ENCODE measurements at places on chromosomes 6 and 20.
A peak's percentile ranks its signal among the peaks of the same experiment; 100 is the strongest.

DNA sequence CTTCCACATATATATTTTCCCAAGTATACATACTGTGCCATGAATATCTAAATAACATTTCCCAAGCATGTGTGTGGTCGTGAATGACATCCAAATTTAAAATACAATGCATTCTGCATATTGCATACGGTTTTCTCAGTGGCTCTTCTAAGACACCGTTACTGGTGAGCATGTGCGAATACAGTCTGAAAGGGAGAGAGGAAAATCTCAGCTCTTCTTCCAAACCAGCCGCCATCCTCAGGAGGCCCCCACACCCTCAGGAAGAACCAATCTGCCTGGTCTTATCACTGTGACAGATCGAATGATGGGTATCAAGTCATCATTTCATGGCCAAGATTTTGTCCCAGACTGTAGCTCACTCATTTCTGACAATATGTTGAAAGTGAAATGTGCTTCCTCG lies 50.7 kb downstream of the ADAT2 start:
- no peak for DNase-seq

DNA sequence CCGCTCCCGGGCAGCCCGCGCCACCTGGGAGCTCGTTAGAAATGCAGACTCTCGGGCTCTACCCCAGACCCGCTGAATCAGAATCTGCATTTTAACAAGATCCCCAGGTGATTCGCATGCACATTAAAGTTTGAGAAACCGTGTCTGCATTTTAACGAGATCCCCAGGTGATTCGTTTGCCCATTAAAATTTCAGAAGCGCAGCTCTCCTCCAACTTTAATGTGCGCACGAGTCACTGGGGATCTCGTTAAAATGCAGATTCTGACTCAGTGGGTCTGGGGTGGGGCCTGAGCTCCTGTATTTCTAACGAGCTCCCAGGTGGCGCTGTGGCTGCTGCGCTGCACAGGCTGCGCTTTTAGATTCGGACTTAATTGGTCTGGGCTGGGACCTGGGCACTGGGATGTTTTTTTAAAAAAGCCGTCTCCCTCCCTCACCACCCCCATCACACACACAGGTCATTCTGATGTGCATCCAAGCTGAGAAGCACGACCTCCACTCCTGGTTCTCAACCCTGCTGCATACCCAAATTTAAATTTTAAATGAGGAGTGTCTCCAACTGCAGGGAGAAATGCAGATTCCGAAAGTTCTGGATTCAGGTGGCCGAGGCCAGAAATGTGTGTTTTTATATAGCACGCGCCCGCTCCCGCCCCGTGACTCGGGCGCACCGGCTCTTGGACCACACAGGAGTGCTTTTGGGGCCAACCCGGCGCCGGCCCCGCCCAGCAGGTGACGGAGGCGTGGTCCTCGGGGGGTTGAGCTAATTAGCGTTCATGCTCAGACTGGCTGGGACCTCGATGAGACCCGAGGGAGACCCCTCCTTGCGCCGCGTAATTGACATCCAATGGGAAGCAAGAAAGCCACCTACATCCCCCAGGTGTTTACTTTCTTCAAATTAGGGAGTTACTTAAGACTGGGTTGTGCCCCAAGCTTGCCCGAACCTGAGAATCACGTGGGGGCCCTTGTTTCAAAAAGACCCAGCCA lies 85.8 kb downstream of the ZFP64 start:
- DNase-seq, result no peak

GRCh38 chr6:43267619-43268354 lies 24.5 kb downstream of the TTBK1 start:
- no peak for DNase-seq

DNA sequence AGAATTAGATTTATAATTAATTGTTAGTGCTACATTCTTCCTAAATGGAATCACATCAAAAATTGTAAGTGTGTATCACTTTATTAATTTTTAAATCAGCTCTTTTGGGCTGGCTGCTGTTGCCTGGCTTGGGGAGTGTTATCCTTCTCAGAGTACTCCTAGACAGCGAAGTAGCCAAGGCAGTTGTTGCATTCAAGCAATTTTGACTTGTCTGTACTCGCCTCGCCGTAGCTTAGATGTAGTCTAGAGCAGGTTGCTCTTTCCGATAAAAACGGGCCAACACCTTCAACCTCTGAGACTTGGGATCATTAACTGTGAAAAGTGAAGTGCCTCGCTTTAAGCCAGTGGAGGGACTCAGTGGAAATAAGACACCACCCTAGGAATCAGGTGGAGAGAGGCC lies 151.3 kb downstream of the FARS2 start:
- DNase-seq, result no peak

- no peak for DNase-seq
Observed at GRCh38 chr6:130781557-130781956, 45.6 kb upstream of the SMLR1 start.

DNA sequence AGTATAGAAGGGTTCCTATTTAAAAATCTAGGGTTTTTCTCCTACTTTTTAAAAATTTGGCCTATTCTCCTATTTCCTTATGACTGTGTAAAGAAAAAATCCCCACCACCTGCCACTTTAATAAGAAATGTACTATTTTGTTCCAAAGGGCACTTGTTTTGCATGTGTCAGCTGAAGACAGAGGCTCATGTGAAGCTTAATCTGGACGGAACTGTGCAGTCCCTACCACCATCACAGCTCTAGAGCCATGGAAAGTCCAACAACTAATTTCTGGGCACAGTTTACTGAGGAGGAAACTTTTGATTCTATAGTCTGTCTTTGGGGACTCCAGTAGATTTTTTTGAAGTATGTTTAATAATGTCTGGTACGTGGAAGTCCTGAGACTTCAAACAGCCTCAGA lies 60.0 kb upstream of the AHI1 start:
- DNase-seq, result no peak

- no peak for DNase-seq
Observed at GRCh38 chr6:11822346-11822745, 43.7 kb upstream of the ADTRP start.

DNA sequence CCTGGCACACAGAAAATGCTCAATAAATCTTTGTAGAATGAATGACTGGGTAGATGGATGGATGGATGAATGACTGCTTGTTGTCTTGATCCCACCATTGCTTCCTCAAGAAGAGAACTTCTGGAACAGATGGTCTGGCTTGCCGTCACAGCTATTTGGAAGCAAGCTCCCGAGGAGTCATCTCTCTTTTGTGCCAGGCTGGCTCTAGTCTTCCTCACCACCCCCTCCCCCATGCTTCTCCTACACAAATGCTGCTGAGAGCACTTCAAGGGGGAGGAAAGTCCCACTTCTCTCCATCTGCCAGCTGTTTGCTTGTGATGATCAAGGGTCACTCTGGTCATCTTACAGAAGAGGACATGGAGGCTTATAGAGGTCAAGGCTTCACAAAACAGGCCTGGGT lies 11.6 kb upstream of the KCNG1 start:
- DNase-seq, result no peak

DNA sequence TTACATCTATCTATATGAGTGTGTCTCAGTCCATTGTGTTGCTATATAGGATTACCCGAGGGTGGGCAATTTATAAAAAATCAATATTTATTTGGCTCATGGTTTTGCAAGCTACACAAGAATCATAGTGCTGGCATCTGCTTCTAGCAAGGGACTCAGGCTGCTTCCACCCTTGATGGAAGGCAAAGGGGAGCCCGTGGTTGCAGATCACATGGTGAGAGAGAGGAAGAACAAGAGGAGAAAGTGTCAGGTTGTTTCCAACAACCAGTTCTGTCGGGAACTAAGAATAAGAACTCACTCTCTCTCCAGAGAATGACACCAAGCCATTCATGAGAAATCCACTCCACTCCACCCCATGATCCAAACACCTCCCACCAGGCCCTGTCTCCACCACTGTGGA lies 48.2 kb upstream of the TENT5A start:
- no peak for DNase-seq

- DNase-seq, result no peak
Observed at GRCh38 chr6:127267646-127268625, 1.3 kb downstream of the RNF146 start.

DNA sequence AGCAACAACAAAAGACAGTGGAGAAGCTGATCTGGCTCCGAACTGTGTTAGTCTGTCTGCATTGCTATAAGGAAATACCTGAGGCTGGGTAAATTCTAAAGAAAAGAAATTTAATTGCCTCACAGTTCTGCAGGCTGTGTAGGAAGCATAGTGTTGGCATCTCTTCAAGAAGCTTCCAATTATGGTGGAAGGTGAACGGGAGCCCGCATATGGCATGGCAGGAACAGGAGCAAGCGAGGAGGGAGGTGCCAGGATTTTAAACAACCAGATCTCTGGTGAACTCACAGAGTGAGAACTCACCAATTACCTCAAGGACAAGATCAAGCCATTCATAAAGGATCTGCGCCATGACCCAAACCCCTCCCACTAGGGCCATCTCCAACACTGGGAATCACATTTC lies 293.5 kb downstream of the SMOC2 start:
- no peak for DNase-seq

- DNase-seq, result no peak
Observed at GRCh38 chr20:36908603-36909002, 32.7 kb downstream of the TLDC2 start.

DNA sequence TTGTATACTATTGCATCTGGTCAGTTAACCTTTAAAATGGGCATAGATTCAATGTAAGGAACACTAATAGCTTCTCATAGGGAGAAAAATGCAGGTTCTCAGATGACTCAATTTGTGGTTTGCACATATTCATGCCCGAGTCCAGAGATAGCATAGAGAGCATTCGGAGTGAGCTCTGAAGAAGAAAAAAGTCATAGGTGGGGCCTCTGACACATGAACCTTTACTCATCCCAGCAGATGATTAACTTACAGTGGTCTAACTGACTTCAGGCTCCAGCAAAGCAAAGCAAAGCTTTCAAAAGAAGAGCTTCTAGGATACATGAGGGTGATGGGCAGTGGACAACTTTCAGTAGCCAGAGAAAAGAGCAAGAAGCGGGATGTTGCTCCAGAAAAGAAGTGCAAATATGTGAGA lies 55.3 kb upstream of the BTN3A2 start:
- DNase-seq, result no peak

- DNase-seq, result peak; percentile 23
Observed at GRCh38 chr20:47272893-47273590, 83.5 kb downstream of the ZMYND8 start.

GRCh38 chr6:149261364-149262040 lies 56.0 kb upstream of the TAB2 start:
- DNase-seq, result no peak

DNA sequence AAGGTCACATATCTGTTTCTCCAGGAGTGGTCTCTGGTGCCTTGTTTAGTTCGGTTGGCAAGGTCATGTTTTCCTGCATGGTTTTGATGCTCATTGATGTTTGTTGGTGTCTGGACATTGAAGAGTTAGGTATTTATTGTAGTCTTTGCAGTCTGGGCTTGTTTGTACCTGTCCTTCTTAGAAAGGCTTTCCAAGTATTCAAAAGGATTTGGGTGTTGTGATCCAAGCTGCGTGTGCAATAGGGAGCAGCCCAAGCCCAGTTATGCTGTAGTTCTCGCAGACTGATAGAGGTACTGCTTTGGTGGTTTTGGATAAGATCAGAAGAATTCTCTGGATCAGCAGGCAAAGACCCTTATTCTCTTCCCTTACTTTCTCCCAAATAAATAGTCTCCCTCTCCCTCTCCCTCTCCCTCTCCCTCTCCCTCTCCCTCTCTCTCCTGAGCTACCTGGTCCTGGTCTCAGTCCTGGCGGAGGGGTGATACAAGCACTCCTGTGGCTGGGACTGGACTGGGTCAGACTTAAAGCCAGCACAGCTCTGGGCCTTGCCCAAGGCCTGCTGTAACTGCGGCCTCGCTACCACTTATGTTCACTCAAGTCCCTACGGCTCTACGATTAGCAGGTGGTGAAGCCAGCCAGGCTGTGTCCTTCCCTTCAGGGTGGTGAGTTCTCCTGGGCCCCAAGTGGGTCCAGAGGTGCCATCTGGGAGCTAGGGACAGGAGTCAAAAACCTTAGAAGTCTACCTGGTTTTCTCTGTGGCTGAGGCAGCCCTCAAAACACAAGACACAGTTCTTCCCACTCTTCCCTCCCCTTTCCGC lies 27.3 kb upstream of the GRM4 start:
- DNase-seq, result no peak

DNA sequence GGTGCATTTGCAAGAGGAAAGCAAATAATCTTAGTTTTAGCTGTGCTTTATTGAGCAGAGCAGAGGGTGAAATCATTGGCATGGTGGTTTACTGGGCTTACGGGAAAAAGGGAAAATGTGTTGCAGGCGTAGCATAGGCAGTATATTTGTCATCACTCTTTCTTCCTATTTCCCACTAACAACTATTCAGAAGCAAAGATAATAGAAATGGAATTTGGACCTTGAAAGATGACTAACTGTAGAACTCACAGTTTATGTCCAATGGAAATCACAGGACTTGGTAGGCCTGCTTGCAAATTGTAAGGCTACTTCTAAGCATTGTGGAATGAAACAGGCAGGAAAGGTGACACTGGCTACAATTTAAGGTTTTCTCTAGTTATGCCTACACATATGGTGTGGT lies 611.9 kb upstream of the MAN1A1 start:
- no peak for DNase-seq

GRCh38 chr6:147361311-147361981 lies 147.0 kb upstream of the SAMD5 start:
- DNase-seq, result no peak

GRCh38 chr6:14035071-14035847 lies 82.3 kb upstream of the CD83 start:
- DNase-seq, result no peak

DNA sequence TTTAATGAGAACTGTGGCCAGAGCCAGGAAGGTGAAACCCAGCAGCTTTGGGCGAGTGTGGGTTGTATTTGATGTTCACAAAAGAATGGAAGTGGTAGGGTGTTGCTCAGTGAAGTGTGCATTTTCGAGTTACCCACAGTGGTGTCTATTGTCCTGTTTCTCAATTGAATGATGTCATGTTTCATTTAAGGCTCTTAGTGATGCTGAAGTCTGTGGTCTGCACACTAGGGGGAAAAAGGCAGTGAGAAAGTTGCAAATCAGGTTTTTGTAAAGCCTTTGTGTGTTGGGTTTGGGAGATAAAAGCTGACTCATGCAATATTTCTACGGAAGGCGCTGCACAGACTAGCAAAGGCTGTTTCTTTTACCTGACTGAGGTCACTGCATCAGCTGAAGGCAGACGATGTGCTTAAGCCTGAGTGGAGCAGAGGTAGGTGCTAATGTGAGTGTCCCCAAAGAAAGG lies 121.1 kb downstream of the PLEKHG1 start:
- no peak for DNase-seq

Data from activated CD8-positive, alpha-beta memory T cell treated with anti-CD3 and anti-CD28 coated beads for 4 hours (primary cell).